ENCODE measurements at places on chromosomes 13 and 19.
A peak's percentile ranks its signal among the peaks of the same experiment; 100 is the strongest.

GRCh38 chr13:112851107-112852038 lies 117.6 kb upstream of the MCF2L start:
- no peak for DNase-seq

GRCh38 chr19:57282011-57282643 lies 1.8 kb downstream of the ZNF460 start:
- DNase-seq, result no peak

DNA sequence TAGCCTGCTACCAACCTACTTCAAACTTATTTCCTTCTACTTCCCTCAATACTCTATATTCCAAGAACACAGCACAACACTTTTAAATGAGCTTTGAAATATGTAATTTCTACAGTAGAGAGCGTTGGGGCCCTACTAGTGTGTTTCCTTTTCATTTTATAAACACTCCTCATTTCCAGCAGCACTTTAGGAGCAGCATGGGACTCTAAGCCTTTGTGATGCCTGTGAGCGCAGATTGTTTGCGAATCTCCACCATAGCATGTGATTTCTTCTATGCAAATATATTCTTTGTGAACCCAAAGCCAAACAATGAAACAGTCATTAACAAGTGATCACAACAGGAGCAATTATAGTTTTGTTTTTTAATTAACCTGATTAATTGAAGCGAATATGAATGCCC lies 3.6 kb downstream of the SOHLH2 start:
- DNase-seq, result no peak

- no peak for DNase-seq
Observed at GRCh38 chr19:34347561-34348165, 17.3 kb upstream of the GPI start.

- no peak for DNase-seq
Observed at GRCh38 chr19:27846944-27847343, 1366.0 kb downstream of the UQCRFS1 start.

- no peak for DNase-seq
Observed at GRCh38 chr19:44807162-44807561, 1.7 kb upstream of the BCAM start.

DNA sequence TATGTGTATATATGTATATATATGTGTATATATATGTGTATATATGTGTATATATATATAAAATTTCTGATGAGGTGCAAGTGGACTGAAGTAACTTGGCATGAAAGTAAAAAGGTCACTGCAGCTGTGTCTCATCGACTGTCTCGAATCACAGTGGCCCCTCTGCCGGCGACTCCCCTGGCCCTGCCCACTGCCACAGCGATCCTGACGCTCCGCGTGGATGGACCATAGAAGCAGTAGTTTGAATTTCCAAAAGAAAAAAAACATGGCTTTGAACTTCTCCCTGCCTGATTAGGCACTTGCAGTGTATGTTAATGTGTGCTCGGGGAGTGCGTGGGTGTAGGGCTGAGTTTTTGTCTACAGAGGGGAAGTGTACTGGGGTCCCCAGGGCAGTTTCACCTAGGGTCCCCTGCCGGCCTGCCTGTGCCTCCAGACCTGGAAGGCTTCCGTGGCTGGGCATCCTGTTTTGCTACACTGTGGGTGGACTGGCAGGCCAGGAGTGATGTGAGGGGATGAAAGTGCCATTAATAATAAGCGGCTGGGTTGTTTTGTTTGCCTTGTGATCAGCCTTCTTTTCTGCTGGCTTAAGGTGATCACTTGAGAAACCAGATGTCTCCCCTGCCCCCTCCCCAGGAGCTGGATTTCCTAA lies 10.8 kb downstream of the ZIC5 start:
- DNase-seq, result no peak

DNA sequence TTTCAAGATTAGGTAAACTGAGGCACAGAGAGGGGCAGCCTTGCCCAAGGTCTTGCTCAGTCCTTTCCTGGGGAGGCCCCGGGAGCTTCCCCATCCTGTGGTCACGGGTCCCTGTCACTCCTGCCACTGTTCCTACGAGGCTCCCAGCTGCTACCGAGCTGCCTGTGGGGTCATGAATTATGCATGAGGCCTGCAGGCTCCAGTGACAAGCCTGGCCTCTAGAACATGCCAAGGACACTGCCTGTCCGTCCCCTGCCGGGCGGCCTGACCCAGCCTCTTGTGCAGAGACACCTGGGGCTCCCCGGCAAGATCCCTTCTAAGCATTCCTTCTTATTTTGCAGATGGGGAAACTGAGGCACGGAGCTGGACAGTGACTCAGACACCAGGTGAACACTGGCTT lies 2.7 kb downstream of the FCHO1 start:
- DNase-seq, result no peak

DNA sequence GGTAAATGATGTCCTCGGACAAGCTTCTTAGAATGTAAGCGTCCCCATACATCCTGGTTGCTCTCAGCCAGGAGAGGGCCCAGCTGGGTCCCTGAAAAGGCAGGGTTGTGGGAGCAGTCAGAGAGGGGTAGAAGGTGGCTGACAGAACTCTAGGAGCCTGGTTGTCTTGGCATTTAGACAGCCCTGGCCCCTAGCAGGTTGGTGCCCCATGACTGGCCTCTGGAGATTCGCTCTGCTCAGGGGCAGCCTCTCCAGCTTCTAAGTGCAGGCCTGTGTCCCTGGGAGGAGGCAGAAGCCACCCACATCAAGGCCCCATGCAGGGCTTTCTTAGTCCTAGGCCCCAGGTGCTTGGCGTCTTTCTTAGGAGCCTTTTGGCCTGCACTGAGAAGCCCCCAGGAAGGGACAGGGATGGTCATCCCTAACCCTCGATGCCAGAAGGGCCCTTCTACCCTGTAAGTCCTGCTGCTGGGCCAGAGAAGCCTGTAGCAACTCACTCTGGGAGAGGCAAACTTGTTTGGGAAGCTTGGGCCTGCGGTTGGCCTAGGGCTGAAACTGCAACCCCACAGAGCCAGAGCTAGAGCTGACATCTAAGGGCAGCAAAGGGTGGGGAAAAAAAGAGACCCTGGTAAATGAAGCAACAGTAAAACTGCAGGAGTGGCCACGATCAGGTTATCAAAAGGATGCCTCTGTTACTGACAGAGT lies 2.8 kb upstream of the CDX2 start:
- no peak for DNase-seq

- peak; percentile 56 for DNase-seq
Observed at GRCh38 chr19:6218491-6219146, 61.2 kb downstream of the MLLT1 start.

- DNase-seq, result peak; percentile 77
Observed at GRCh38 chr19:50896591-50897190, 14.5 kb downstream of the KLK4 start.

DNA sequence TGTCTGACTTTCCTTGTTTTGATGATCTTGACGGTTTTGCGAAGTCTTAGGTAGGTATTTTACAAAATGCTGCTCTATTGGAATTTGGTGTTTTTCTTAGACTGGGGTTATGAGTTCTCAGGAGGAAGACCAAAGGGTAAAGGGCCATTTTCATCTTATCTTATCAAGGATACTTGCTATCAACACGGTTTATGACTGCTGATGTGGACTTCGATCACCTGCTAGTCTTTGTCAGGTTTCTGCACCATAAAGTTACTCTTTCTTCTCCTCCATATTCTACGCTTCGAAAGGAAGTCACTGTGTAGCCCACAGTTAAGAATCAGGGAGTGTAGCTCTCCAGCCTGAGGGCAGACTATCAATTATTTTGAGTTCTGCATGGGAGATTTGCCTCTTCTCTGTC lies 7.4 kb upstream of the CEBPG start:
- DNase-seq, result no peak

GRCh38 chr13:25295701-25296100 lies 5.7 kb upstream of the NUP58 start:
- no peak for DNase-seq

GRCh38 chr19:48502350-48503018 lies 9.2 kb downstream of the LMTK3 start:
- DNase-seq, result no peak

DNA sequence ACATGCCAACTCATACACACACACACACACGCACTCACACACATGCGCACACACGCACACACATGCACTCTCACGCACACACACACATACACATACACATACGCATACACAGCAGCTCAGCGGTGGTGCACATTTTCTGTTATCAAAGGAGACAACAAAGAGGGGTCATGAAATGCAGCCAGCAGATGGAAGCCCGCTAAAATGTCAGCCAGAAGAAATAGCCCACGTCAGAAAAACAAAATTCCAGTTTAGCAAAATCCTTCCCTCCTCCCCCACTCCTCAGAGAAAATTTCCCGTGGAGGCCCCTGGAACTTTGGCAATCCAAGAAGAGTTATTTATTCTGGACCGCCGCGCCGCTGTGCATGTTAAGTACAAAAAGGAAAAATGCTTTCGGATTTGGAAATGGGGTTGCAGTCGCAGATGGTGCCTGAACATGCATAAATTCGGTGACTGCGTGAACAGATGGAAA lies 114.6 kb upstream of the VSTM2B start:
- DNase-seq, result no peak

GRCh38 chr19:6632002-6632621 lies 37.8 kb downstream of the TNFSF14 start:
- peak; percentile 60 for DNase-seq

- DNase-seq, result no peak
Observed at GRCh38 chr13:79456656-79457365, 24.1 kb upstream of the NDFIP2 start.

DNA sequence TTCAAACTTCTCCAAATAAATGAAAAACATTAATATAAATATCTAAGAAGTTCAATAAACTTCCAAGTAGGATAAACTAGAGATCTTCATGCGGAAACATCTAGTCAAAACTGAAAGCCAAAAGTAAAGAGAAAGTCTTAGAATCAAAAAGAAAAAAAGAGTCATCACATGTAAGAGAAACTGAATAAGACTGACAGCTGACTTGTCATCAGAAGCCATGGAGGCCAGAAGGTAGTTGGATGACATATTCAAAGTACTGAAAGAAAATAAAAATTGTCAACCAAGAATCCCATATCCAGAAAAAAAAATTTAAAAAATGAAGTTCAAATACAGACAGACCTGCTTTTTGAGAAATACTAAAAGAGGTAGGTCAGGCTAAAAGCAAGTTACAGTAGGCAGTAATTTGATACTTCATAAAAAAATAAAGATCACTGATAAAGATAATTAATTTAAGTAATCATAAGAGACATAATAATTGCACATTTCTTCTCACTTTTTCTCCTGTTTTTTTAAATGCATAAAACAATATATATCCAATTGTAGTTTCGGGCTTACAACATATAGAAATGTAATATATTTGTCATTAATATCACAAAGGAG lies 327.6 kb upstream of the PCDH9 start:
- no peak for DNase-seq

DNA sequence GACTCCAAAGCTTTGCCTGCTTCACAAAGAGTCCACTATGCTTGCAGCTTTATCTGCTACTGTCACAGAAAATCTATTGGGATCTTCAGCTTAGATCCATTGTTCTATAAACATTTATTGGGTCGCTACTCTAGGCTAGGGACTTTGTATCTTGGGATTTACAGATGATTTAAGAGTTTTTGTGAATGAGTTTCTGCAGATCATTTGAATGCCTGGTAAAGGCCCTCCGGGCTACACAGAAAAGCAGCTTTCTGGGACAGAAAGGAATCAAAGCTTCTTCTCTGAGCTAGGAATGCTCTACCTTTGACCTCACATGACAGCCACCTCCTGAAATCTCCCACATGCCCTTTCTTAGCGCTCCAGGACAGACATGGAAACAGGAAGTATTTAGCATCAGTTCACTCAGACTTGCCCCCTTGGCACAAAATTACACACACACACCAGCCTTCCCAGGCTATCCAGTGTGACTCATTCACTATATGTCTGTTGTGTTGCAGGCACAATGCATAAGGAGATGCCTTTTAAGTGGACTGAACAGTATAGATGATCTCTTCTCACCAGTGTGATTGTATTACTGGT lies 492.4 kb downstream of the DACH1 start:
- DNase-seq, result no peak

GRCh38 chr13:113876346-113877148 lies 12.7 kb upstream of the GAS6 start:
- DNase-seq, result no peak

DNA sequence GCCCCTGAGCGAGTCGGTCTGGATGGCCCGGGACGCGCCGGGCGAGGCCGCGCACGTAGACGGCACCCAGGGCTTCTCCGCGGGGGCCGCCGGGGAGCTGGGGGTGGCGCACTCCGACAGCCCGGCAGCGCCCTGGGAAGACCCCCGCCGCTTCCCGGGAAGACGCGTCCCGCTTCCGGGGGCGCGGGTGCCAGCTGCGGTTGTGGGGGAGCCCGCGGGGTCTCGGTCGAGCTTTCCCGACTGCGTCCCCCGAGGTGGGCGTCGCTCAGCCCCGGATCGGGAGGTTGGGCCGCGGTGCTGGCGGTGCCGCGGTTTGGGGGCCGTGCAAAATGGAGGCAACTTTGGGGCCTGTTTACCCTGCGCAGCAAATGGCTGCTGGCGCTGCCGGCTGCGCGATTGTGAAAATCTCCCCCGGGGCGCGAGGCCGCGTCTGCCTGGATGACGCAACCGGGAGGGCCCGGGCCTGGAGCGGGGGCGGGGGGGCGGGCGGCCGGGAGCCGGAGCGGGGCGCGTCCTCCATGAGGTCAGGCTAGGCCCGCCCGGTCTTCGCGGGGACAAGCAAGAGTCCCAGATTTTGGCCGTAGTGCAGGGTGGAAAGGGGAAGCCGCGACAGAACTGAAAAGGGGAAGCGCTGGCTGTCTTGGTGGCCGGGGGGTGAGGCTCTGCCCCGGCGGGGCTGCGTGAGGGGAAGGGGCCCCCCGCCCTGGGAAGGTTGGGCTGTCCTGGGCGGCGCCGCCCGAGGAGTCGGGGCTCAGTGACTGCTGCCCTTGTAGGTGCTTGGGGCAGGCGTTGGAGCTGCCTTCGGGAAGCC lies 11.3 kb downstream of the PEAK3 start:
- peak; percentile 45 for DNase-seq

DNA sequence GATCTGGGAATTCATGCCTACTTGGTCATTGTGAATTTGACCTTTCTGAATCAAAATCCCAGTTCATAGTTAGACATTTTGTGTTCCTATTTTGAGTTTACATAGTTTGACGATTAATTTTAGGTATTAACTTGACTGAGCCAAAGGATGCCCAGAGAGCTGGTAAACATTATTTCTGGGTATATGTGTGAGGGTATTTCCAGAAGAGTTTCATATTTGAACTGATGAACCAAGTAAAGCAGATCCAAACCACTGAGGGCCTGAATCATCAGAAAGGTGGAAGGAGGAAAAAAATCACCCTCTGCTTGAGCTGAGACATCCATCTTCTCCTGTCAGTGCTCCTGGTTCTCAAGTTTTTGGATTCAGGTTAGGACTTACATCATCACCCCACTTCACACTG lies 116.6 kb downstream of the CYSLTR2 start:
- no peak for DNase-seq

Data from RCC 7860 (cell line).